ENCODE measurements at places on chromosomes 4 and X. TPM values are rescaled to one million over a fixed set of nuclear protein-coding genes. Genes with fewer than 3 reads are reported as not detected.

DNA sequence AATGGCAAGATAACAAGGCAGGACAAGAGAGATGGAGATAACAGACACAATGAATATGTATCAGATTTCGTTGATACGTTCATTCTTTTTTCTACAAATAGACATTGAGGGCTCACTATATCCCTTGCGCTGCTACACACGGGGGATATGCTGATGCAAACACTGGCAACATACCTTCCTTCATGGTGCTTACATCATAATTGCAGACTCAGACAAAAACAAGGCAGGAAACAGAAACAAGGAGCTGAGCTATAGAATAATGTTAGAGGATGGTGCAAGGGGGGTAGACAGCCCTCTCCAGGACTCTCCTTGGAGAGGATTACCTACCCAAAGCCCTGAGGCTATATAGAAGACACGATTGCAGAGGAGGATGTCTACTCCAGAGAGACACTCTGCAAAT lies 1069.5 kb downstream of the DMD start:
- no peak for DNase-seq

DNA sequence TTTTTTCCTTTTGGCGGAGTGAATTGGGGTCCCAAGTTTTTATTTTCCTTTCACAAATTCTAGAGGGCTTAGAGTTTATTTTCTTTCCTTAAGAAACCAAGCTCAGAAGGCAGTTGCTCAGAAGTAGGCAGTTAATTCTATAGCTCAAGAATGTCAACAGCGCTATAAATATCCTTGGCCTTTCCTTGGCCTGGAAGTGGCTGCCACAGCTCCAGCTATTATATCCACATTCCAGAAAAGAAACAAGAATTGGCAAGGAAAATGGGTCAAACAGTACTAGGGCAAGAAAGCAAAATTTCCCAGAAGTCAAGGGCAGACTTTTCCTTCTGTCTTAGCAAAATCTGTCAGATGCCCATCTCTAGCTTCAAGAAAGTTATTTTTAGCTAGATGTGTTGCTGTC lies 31.0 kb downstream of the SLC10A6 start:
- DNase-seq: no peak

DNA sequence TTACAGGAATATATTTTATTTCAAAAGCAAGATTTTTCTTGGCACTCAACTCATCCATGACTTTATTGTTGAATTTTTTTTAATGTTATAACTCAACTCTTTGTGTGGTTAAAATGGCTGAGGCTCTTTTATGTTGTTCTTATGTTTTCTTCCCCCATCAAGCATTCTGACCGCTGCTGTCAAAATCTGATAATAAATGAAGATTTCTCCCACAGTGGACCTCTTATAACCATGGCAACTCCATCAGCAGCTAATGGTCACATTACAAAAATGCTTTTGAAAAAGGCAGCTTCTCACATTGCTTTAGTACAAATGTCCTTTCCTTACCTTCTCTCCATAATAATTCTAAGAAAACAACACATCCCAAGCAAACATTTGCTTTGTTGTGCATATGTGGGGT lies 96.0 kb upstream of the ATOH1 start:
- DNase-seq: no peak

- DNase-seq: peak; percentile 92
Observed at GRCh38 chrX:40153345-40154249, 55.8 kb upstream of the BCOR start.

DNA sequence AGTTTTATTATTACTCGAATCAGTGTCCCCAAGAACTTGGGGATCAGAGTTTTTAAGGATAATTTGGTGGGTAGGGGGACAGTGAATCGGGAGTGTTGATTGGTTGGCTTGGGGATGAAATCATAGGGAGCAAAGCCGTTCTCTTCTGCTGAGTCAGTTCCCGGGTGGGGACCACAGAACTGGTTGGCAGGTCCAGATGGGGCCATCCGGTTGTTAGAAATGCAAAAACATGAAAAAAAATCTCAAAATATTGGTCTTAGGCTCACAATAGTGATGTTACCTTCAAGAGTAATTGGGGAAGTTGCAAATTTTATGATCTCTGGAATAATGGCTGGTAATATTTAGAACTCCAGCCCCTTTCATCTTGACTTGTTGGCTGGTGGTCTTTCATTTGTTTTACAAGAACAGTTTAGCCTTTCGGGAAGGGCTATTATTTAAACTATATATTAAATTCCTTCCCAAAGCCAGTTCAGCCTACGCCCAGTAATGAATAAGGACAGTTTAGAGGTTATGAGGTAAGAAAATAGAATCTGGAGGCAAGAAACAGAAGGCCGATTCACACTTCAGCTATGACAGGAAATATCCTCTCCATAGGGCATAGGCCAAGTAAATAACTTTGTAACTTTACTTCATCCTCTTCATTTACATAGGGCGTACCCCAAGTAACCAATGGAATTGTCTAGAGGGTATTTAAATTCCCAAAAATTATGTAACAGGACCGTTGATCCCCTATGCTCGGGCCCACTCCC lies 164.1 kb upstream of the STS start:
- DNase-seq: no peak

DNA sequence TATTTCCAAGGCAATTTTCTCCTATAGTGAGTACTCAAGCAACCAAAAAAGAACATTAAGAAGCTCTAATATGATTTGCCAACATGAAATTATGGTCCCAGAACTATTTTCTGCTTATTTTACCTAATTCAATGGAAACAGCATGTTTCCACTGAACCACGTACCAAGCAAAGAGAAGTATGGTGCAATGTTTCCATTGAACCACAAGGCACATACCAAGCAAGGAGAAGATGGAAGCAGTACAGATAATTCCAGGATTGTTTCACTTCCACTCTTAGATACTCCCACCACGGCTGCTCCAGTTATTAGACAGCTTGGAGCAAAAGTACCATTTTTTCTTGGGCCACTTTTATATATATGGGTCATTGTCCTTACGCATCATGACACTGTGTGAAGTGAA lies 164.9 kb downstream of the RNF150 start:
- DNase-seq: no peak

DNA sequence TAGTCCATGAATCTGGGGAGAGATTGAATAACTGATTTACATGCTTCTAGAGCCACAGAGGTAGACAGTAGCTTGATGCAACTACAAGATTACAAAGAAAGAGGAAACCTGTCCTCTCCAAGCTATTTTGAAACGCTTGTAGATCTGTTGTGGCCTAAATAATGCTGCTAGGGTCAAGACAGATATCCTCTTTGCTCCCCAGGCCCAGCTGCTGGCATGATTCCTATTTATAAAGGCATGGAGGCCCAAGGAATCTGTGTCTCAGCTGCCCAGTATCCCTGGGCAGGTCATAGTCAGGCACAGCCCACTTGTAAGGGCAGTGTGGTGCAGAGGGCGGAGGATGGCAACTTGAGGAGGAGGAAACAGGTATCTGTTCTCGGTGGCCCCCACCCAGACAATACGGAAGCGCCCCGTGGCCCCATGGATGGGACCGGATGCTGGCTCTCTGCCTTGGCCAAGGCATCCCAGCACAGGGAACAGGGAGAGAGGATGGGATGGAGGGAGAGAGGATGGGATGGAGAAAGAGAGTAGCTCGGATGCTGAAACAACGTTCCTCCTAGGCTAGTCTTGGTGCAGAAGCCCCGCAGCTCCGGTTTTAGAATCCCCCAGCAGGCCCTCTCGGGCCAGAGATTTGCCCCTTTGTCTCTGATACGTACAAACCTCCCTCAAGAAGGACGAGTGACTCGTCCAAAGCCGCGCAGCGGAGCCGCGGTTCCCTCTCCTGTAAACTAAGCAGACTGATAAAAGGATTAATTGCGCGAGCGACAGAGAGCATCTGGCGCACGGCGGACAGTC lies 767 bp upstream of the SMIM20 start:
- DNase-seq: peak; percentile 5

DNA sequence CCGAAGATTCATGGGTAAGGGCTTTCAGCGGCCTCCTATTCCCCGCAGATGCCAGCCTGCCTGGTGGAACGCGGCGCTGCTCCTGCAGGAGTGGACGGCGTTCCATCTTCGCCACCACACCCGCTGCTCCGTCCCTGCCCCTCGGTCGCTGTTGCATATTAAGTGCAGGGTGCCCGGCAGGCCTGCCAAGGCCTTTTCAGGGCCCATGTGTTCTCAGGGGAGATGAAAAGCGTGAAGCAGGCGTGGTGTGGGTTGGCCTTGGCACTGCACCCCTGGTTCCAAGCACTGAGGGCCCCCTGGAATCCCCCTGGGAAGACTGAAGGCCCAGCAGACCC lies 52.0 kb downstream of the SORCS2 start:
- DNase-seq: no peak

- no peak for DNase-seq
Observed at GRCh38 chrX:70234355-70234754, at the start of gene AWAT1. Gene AWAT1, plus strand, starts transcription at chrX:70234655. Its CDS starts 41 bp downstream, at chrX:70234696.

DNA sequence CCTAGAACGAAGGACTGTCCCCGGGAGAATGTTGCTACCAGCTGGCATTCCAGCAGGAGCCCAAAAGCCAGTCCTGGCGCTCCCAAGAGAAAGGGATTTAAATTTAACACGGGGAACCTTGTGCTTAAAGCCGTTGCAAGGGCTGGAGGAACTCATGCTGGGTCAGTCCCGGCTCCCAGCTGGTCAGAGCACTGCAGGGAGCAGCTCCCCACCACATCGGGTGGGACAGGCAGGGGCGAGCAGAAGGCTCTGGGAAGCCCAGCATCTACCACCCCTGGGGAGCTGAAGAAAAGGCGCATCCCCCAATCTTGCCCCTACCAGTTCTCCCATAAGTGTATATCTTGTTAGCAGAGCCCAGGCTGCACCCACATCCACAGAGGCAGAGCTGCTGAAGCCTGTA lies 15.7 kb downstream of the CFAP99 start:
- DNase-seq: peak; percentile 23

- peak; percentile 51 for DNase-seq
Observed at GRCh38 chr4:8108261-8108660, 50.4 kb downstream of the ABLIM2 start.

- no peak for DNase-seq
Observed at GRCh38 chr4:161555689-161556660, 607.8 kb downstream of the FSTL5 start.

GRCh38 chr4:106353786-106354185 lies 14.8 kb downstream of the GIMD1 start:
- no peak for DNase-seq

GRCh38 chr4:183349673-183350072 lies 27.4 kb upstream of the CLDN24 start:
- no peak for DNase-seq

DNA sequence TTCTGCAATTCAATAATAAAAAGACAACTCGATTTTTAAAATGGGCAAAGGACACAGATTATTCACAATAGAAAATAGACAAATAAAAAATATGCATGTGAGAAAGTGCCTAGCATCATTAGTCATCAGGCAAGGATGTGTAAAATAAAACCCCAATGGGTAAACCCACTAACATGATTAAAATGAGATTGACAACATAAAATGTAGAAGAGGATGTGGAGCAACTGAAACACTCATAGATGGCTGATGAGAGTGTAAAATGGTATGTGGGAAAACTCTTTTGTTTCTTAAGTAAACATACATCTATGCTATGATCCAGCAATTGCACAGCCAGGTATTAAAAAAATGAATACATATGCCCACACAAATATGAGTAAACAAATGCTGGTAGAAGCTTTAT lies 177.6 kb downstream of the IQCM start:
- DNase-seq: peak; percentile 54

DNA sequence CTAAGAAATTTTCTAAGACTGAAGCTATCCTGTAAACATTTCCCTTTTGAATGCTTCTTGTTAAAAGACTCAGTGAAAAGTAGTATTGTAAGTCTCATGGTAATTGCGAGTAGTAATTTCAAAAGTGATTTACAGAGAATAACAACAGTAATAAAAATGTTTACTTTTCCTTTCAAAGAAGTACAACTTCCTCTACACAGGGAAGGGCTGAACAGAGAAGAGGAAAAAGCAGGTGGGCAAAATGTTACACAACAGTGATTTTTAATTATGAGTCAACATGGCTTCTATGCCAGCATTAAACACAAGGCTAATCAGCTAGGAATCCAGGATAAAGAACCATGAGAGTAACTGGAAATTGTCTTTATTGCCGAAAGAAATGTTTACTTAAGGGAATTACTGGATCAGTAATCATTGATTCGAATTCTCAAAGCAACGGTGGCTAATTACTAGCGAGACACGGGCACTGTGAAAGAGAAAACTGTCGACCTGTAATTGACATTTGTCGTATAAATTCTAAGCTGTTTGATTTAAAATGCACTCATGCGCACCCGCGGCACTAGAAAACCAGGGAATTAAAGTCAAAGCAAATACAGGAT lies 15.4 kb downstream of the UTP3 start:
- DNase-seq: peak; percentile 71

GRCh38 chrX:154748712-154749339 lies 2.1 kb downstream of the GAB3 start:
- DNase-seq: peak; percentile 88

- peak; percentile 52 for DNase-seq
Observed at GRCh38 chr4:20493761-20494353, 206.4 kb upstream of the PACRGL start.

- DNase-seq: no peak
Observed at GRCh38 chrX:43717161-43717560, 61.1 kb downstream of the MAOA start.

DNA sequence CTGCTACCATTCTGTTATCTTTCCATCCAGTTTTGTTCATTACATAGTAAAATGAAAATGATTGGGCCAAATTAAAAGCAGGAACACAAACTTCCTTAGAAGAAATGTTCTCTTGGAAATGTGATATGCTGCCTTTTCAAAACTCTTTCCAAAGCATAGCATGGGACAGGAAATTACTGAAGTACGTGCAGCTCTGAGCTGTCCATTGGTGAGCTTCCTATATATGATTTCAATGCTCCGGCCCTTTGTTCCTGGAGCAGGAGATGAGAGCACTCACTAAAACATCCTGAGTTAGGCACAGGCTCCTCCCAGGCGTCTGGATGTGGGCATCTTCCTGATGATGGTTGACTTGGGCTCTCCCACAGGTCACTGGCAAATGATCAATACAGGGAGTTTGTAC lies 33.0 kb upstream of the ANXA3 start:
- no peak for DNase-seq

- DNase-seq: no peak
Observed at GRCh38 chr4:39146211-39146610, 36.1 kb upstream of the WDR19 start.

DNA sequence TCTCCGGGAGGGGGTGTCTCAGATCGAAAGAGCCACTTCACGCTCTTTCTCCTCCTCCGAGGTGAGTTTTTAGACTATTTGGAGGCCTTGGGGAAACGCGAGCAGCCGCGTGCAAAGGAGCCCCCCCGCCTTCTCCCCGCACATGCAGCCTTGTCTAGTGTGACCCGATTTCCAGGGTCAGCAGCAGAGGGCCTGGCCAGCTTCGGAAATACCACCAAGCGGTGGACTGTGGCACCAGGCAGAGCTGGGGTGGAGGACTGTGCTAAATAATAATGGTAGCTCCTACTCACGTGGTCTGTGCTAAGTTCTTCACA lies 79.3 kb upstream of the BCOR start:
- peak; percentile 81 for DNase-seq

GRCh38 chr4:1464581-1465171 lies 58.4 kb upstream of the NKX1-1 start:
- peak; percentile 58 for DNase-seq

PGAM4 gene
- not detected for total RNA-seq

SOX3 gene
- total RNA-seq: not detected

PWWP3B gene
- total RNA-seq: not detected

BMPR1B gene
- 7.1 TPM for total RNA-seq

ATP5ME gene
- 70.4 TPM for total RNA-seq

ADH7 gene
- not detected for total RNA-seq

SLITRK2 gene
- total RNA-seq: not detected

CFAP47 gene
- not detected for total RNA-seq

GRIA3 gene
- 3.3 TPM for total RNA-seq

GATA1 gene
- not detected for total RNA-seq

KLHL4 gene
- 1.2 TPM for total RNA-seq

All from osteoblast (primary cell).